ENCODE measurements at places on chromosomes 16 and 17. TPM values are rescaled to one million over a fixed set of nuclear protein-coding genes. Genes with fewer than 3 reads are reported as not detected.

DNA sequence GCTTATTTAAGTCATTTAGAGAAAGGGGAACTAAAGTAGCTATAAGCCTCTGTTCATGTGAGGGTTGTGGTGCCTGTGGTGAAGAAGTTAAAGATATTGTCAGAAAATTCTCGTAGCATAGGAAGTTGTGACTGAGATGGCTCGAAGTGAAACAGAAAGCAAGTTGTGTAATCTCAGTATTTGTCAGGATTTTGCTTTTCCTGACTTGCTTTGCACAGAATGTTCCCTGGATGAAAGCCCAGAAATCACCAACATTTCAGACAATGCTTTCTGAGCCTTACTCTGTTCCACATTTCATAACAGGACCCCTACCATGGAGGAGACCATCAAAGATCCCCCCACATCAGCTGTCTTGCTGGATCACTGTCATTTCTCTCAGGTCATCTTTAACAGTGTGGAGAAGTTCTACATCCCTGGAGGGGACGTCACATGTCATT, 10.6 kb downstream of the CALCOCO2 start:
- peaks cover 48% of the 10 kb centered on the region for H3K4me1 ChIP-seq
- H3K27ac ChIP-seq: peak overlapping the region; percentile 45
- peak overlapping the region; percentile 46 for H3K4me3 ChIP-seq
- DNase-seq: peak; percentile 48
- peaks cover 10% of the 10 kb centered on the region for H3K36me3 ChIP-seq
- peaks cover 1% of the 10 kb centered on the region for H3K27me3 ChIP-seq

- no peak overlapping the region for H3K4me3 ChIP-seq
- H3K27me3 ChIP-seq: no peaks in the 10 kb centered on the region
- no peaks in the 10 kb centered on the region for H3K4me1 ChIP-seq
- no peak for DNase-seq
- no peaks in the 10 kb centered on the region for H3K36me3 ChIP-seq
Observed at GRCh38 chr16:57770361-57770760, 31.9 kb downstream of the KIFC3 start.

DNA sequence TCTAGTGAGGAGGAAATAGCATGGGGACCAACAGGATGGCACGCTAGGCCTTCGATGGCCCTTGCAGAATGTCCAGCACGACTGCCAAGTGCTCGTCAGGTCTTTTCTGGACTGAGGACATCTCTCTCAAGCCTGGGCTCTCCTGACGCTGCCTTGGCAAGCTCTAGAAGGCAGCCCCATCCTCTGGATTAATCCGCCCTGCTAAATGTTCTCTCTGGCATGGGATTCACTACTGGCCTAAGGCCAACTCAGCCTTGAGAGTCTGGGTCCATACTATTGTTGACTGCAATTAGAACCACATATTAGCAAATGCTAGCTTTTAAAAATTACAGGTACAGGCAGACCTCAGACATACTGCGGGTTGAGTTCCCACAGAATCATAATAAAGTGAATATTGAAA, 2.5 kb upstream of the CEP295NL start:
- no peak for DNase-seq
- H3K36me3 ChIP-seq: no peaks in the 10 kb centered on the region
- no peak overlapping the region for H3K27ac ChIP-seq
- H3K27me3 ChIP-seq: no peaks in the 10 kb centered on the region

DNA sequence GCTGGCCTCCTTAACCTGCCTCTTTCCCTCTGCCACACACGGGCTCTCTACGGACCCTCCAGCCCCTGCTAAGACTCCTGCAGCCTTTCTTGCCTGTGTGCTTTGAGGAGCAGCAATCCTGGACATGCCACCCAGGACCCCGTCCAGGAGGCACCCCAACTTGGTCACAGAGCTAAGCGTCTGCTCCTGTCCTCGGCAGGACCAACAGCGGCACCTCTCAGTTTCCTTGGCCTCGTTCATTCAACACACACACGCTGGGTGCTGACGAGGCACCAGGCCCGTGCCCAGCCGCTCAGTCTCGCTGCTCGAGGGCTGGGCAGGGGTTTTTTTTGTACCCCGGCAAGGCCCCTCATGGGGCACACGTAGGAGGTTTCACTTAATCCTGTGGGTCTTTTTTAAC, 15.2 kb downstream of the RPH3AL start:
- no peaks in the 10 kb centered on the region for H3K36me3 ChIP-seq
- no peak overlapping the region for H3K27ac ChIP-seq
- no peak for DNase-seq
- no peak overlapping the region for H3K4me3 ChIP-seq
- H3K27me3 ChIP-seq: peaks cover 3% of the 10 kb centered on the region

DNA sequence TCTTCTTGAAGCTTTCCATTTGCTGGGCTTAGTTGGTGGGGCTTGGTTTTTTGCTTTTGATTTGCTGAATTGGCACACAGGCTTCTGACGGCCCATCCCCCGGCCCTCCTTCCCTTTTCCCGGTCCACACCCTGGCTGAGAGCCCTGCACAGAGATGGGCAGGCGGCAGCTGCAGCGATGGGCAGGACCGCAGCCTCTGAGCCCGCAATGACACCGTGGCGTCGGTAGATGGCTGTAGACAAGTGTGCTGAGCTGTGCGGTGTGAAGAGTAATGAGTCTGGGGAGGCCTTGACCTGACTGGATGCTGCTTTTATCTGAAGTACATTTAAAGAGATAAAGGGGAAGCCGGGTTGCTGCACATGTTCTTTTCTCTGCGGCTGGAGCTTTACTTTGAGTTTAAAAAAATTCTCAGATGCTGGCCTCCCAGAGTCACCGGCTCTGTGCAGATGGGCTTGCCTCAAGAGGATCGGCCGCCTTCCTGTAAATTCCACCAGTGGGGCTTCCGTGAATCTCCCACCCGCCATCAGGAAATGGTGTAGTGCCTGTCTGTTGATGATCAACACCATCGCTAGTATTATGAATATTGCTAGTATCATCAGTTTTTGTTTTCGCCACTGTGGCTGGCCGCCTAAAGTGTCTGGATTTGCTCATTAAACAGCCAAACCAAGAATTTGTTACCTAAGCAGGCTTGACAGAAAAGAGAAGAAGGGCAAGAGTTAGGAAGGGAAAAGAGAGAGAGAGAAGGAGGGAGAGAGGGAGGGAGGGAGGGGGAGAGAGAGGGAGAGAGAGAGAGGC, 245.6 kb upstream of the RBFOX1 start:
- DNase-seq: no peak
- H3K27me3 ChIP-seq: no peaks in the 10 kb centered on the region
- no peak overlapping the region for H3K27ac ChIP-seq
- H3K36me3 ChIP-seq: no peaks in the 10 kb centered on the region
- no peaks in the 10 kb centered on the region for H3K4me1 ChIP-seq

SLFN12 gene
- total RNA-seq: 10.0 TPM

- peaks cover 12% of the 10 kb centered on the region for H3K36me3 ChIP-seq
- peaks cover 22% of the 10 kb centered on the region for H3K4me1 ChIP-seq
- H3K4me3 ChIP-seq: peak overlapping the region; percentile 82
Observed at GRCh38 chr17:28319598-28319935, 567 bp downstream of the TMEM97 start.

Data from activated CD4-positive, alpha-beta memory T cell treated with anti-CD3 and anti-CD28 coated beads for 36 hours (primary cell).